WTC11 (cell line): ENCODE measurements at places on chromosomes 6 and 20.

- peak; percentile 79 for DNase-seq
Observed at GRCh38 chr6:159104163-159104925, 59.6 kb upstream of the TAGAP start.

DNA sequence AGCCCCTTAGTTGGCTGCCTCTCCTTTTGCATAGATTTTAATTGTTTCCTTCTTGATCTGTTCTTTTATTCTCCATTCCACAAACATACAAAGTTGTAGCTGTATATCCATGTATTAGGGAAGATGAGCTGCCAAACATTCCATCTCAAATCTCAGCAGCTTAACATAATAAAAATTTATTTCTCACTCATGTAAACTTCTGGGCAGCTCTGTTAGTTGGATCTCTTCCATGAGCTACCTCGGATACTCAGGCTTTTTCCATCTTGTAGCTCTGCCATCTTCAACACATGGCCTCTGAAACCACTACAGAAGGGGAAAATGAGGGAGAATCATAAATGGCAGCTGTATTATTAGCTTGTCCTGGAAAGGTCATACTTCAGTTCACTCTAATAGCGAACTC is 149.4 kb upstream of the BMP2 start:
- no peak for DNase-seq

DNA sequence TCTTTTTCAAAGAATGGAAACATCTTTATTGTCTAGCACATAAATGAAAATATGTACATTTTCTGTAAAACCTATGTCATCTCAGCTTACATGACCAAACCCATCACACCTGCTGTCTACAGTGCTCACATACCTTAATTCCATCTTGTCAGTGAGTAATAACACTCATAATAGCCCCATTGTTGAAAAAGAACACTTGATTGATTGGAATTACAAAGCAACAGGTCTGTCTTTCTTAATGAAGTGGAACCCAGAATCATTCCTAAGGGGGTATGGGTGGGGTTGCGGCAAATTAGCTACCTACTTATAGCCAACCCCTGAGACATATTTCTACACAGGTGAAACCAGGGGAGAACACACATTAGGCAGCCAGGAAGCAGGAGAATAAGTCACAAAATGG is 20.2 kb downstream of the ADGRF4 start:
- DNase-seq = no peak

DNA sequence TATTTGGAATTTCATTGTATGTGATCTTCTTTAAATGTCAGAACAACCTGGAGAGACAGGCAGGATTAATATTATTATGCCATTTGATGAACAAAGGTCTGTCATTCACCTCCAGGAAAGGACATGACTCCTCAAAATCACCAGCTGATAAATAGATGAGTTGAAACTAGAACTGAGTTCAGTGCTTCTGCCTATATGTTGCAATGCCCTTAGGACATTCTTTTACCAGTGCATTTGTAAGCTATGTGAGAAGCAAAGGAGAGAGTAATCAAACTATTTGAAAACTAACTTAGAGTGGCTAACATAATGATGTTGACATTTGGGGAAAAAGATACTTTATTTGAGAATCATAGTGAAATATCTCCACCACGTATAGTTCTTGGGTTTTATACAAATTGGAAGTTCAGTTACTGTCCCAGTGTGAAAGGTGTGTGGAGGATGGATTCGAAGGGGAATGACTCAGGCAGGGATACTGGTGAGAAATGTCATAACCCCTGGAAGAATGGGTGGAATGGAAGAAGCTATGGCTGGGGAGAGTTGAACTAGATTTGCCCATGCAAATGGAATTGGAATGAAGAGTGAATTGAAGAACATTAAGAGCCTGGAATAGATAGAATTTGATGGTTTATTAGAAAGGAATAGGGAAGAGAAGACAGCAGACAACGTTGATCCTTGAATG is 21.5 kb downstream of the PKIB start:
- DNase-seq = no peak

DNA sequence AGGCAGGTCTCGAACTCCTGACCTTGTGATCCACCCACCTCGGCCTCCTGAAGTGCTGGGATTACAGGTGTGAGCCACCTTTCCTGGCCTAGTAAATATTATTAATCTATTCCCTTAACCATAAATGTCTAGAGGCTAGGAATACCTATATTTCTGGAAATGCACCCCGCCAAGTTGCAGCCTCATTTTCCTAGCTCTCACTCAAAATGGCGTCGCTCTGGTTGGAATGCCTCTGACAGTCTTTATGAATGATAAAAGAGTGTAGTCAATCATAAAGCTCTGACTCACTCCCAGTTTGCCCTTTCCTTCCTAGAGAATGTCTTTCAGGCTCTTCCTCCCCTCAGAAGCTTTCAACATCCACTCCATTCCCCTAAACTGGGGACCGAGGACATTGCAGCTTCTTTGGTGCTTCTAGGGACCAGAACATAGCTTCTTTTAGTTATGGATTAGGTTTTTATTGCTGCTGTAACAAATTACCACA is 14.1 kb upstream of the TRIM26 start:
- no peak for DNase-seq

DNA sequence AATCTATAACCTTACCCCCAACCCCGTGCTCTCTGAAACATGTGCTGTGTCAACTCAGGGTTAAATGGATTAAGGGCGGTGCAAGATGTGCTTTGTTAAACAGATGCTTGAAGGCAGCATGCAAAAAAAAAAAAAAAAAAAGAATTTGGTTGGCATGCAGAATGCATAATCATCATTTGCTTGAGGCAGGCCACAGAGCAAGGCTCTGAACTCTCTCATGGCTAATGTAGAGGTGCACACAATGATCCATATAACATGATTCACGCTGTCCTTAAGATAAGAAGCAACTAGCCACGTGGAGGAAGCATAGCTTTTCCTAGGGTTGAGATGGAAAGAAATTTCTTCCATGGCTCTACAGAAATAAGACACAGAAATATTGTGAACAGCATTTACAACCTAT is 27.6 kb upstream of the RPN2 start:
- DNase-seq = no peak

GRCh38 chr20:47031004-47031403 is 136.4 kb downstream of the EYA2 start:
- DNase-seq = no peak

GRCh38 chr6:20028562-20028961 is 183.7 kb downstream of the MBOAT1 start:
- no peak for DNase-seq

DNA sequence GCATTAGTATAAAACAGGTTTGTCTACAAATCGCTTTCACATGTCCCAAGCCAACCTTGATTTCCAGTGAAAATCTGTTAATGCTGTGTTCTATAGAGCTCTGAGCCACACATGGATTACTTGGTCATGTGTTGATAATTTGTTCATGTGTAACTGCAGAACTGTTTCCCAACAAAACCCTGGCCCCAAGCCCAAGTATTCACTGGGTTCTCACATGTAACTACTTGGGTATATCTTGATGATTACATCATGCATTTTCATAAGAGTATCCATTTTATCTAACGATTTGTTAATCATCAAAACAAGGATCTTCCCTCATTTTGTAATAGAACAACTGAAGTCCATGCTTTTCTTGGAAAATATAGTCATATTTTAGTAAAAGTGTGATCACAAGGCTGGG is 657.6 kb downstream of the PRKN start:
- no peak for DNase-seq

DNA sequence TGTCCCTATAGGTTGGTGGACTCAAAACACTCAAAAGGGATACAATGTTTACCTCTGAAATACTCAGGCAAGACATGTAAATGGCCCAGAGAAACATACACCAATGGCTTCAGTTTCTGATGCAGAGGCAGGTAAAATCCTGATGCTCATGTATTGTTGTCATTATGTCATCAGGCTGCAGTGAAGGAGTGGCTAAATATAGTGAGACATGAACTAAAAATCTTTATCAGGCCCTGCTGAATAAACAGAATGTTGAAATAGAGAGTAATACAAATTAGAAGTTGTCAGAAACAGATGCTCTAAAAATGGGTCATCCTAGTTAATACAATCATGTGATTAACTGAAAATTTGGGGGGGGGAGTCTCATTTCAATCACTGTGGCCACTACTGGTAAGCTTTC is 20.4 kb downstream of the PTPRK start:
- DNase-seq = no peak

GRCh38 chr6:43853066-43853650 is 83.1 kb downstream of the VEGFA start:
- no peak for DNase-seq

- DNase-seq = no peak
Observed at GRCh38 chr6:141540207-141540606, 592.5 kb upstream of the GJE1 start.

DNA sequence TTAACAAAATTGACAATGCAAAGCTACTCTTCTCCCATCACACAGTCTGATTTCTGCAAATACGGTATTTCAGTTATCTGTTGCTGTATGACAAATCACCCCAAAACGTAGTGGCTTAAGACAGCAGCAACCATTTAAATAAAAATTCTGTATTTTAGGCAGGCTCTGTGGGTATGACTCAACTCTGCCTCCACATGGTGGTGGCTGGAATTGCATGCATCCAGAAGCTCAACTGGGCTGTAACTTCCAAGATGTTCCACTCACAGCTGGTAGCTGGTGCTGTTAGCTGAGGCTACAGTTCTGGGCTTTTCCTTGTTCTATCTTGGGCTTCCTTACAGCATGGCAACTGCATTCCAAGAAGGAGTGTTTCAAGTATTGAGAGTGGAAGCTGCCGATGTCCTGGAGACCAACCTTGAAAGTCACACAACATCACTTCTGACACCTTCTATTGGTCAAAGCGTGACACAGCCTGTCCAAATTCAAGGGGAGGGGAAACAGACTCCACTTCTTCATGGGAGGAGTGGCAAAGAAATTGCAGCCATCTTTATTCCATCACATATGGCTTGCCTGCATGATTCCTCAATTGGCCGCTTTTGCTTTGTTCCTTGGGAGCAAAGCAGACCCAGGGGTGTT is 39.7 kb upstream of the TULP1 start:
- peak; percentile 79 for DNase-seq

GRCh38 chr6:41821266-41821665 is 33.8 kb downstream of the TOMM6 start:
- no peak for DNase-seq

DNA sequence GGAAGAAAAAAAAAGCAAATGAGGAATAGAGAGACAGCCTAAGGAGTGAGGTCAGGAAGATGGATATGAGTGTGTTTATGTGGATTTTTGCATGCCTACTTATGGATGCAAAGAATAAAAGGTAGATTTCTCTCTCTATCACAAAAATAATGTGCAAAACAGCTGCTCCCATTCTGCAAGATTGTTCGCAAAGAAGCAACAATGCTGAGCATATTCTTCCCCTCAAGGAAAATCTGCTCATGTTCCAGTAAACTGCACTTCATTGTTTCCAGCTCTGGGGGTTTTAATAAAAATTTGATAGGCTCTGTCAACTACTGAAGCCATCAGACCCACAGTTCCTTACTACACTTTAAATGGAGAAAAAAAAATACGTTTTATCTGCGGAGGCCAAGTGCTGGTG is 177.3 kb downstream of the COL9A1 start:
- no peak for DNase-seq

DNA sequence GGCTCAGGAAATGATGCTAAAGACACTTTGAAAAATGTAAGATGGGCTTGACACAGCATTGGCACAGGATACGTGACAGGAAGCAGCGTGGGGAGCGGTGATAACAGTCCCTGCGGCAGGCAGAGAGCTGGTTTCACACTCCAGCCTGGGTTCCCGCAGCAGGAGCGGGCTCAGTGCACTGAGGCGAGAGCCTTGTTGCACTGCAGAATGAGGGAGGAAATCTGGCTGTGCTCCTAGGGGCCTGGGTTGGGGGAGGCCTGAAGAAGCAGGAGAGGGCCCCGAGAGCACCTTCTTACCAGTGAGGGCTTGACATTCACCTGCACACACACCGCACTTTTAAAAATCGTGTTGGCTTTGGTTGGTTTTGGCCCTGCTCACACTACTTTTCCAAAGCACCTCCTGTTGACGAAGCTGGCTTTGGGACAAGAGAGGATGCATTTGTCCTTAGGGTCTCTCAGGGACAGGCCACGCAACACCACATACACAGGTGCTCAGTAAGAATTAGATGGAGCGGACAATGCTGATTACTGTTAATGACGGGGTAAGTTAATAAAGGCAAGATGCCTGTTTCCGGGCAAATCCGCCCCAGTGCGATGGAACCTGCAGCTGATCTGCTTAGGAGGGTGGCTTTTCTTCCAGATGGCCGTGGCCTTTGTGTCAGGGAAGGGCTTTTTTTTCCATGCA is 49.4 kb upstream of the ARMC2 start:
- no peak for DNase-seq
